ENCODE measurements at places on chromosomes 12 and 14. TPM values are rescaled to one million over a fixed set of nuclear protein-coding genes. Genes with fewer than 3 reads are reported as not detected.

DNA sequence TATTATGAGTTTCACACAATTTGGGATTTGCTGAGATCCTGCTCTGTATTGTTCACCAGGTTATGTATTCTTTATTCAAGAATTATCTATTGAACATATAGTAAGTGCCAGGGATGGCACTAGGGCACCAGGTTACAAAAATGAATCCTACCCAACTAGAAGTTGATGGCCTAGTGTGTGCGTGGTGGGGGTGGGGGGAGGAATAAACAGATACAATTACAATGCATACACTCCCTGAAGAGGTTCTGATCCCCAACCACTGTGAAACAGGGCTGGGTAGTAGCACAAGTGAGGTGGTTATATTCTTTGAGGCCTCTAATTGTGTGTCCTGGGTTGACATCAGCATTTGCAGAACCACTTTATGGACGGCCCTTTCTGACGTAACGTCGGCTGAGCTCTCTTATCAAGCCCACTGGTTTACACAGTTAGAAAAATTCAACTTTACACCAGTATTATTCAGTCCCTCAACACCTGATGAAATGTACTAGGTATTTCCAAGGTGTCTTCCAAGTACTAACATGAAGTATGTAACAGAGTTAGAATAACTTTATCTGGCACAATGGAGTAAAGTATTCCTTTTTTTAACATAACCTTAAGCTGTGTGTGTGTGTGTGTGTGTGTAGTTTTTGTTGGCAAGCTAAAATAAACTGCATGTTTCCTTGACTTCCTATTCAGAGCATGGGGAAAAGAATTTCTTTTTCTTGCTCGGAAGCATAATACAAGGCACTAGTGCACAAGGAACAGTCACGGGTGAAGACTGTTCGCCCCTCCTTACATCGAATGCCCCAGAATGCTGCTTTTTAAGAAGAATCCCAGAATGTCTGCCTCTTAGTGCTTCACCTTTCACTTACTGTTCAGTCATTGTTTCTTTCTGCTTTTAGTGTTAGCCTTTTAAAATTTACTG, 8.1 kb upstream of the GLRX5 start:
- peak; percentile 77 for DNase-seq

DNA sequence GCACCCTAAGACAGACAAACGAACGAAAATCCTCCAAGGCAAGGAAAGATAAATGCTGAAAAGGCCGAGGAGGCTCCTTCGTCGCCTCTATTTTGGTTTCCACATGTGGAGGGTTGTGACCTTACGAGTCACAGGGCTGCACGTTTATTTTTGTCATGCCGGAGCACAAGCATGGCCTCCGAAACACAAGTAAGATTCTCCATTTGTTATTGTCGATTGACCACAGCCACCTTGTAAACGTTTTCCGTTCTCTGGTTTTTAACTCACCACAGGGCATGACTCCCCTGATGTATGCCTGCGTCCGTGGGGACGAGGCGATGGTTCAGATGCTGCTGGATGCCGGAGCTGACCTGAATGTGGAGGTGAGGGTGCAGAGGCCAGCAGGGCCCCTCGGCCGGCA, 73.1 kb upstream of the PWP1 start:
- DNase-seq = no peak

GRCh38 chr12:50530532-50530931, 25.7 kb downstream of the DIP2B start:
- DNase-seq = no peak

GRCh38 chr12:30361145-30361544, 334.5 kb downstream of the IPO8 start:
- no peak for DNase-seq

GRCh38 chr12:118524446-118524845, 148.1 kb downstream of the SUDS3 start:
- DNase-seq = no peak

DNA sequence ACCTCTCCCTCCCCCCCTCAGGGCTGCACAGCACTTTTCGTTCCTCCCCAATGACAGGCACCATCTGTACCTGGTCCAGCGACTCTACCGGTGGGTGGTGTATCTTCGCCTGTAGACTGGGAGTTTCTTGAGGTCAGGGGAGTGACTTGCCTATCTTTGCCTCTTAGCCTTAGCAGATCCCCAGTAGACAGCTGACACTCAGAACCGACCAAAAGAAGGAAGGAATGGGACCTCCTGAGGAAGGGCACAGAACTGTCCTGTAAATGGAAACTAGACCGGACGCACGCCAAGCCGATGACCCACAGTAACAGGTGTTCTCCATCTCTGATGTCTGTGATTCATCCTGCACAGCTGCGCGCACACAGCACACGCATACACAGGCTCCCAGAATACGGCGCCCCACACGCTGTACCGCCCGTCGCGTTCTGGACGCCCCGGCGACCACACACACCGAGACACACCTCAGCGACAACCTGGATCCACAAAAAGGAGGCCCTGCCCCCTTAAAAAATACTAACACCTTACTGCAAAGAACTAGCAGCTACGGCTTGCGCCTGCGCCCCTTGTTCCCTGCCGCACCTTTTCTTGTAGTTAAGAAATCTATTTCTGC, 673 bp upstream of the TTC9 start:
- DNase-seq = peak; percentile 11

GRCh38 chr12:13986031-13986430, 4.6 kb upstream of the GRIN2B start:
- no peak for DNase-seq

GRCh38 chr14:98404811-98405210, 867.2 kb downstream of the BCL11B start:
- no peak for DNase-seq

DNA sequence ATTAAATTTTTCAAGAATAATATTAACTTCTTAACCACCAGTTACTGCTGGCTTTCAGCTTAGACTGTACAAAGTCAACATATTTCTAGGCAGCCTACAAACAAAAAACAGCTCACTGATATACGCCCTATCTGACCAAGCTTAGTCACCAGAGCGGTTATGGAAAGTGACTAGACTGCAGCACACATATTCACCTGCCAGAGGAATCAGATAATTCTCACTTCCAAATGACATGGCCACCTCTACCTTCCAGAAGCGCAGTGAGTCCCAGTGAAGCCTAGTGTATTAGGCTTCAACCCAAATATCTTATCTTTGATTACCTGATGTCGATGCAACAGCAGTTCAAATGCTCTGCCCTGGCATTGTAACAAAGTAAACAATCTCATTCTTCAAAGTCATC, 8.5 kb downstream of the STXBP6 start:
- no peak for DNase-seq

DNA sequence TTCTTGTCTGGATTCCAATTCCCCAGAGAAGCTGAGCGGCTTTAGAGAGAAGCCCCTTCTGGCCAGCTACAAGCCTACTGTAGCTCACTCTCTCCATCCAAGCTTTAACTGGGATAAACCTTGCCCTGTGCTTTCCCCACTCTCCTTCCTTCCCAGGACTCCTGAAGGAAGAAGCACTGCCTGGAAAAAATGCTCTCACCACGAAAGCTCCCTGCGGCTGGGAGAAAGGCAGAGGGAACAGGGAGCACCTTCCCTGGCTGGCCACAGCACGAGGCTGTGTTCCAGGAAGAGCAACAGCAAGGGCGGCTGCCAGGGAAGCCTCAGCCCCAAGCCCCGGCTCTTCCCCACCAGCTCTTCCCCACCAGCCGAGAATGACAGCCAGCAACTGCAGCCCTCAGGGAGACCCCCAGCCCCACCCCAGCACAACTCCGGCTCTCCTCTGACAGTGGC, 40.8 kb upstream of the PNMA1 start:
- peak; percentile 69 for DNase-seq

DNA sequence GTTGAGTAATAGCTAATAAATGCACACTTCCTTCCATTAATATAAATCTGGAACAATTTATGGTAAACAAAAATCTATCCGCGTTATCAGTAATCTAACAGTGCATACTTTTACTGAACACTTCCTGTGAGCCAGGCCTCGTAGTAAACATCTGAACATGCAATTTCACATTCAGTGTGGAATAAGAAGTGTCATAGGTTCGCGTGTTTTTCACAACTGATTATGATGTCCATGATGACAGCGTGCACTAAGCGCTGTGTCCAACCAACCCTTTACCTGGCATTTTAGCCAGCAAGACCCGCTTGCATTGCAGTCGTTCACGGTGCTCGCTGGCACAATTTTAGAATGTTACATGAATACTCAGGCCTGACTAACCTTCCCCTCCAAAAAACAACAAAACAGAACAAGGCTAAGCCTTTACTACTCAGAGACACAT, 2.1 kb downstream of the PNMA1 start:
- DNase-seq = peak; percentile 24

- peak; percentile 29 for DNase-seq
Observed at GRCh38 chr12:116556964-116557698, 2.0 kb upstream of the MAP1LC3B2 start.

- DNase-seq = peak; percentile 1
Observed at GRCh38 chr12:54680374-54680773, 32.2 kb upstream of the DCD start.

GRCh38 chr14:76698191-76698590, 63.1 kb upstream of the VASH1 start:
- DNase-seq = no peak

DNA sequence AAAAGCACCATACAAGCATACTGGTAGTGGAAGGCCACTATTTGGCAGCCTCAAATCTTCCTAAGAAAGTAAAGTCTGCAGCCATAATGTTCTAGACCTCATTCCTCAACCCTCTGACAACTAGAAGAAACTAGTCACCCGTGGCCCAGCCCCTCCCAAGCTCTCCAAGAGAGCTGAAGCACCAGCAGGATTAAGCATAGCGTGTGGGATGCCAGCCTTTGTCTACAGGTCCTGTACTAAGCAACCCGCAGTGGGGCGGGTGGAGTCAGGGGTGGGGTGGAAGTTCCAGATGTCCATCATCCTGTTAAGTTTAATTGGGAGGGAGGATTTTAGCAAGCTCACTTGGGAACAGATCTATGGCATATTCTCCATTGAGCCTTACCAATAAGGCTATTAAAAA, 14.2 kb downstream of the SLC11A2 start:
- no peak for DNase-seq

DNA sequence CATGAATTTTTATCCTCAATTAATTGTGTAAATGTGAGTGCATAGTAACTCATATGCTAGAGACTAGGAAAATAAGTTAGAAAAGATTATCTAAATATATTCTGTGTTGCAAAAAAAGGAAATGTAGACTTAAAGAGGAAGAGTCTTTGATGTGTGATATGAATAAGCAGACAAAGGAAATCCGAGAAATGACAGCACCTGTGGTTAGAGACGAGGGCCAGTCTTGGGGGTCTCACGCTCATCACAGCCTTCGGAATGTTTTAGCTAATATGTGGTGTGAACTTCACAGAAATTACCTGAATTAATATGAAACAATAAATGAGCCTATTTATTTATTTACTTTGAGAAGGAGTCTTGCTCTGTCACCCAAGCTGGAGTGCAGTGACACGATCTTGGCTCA, 11.6 kb downstream of the ATP6V0A2 start:
- DNase-seq = no peak

DNA sequence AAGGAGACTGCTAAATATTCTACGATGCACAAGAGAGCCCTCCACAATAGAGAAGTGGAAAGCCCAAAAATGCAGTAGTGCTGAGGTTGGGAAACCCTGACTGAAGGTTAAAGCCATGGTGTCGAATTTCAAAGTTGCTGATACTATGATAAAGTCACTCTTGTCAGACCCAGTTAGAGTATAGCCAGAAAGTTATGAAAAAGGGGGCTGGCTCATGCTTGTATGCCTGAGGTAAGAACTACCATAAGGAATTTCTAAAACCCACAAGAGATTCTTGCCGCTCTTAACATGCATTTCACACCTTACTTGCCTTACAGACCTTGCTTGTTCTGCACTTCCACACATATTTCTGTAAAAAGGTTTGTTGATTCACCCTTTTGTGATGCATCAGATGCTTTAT, 184.6 kb downstream of the SLC6A15 start:
- no peak for DNase-seq

GRCh38 chr12:121391619-121392324, 8.1 kb upstream of the RNF34 start:
- peak; percentile 66 for DNase-seq

CEBPE gene
- total RNA-seq = not detected

CDKL1 gene
- 7.3 TPM for total RNA-seq

TNFRSF1A gene
- 146 TPM for total RNA-seq

PRPH gene
- total RNA-seq = 0.33 TPM

KRT83 gene
- total RNA-seq = not detected

A2M gene
- 0.54 TPM for total RNA-seq
